ENCODE measurements at places on chromosomes 1 and 21.

DNA sequence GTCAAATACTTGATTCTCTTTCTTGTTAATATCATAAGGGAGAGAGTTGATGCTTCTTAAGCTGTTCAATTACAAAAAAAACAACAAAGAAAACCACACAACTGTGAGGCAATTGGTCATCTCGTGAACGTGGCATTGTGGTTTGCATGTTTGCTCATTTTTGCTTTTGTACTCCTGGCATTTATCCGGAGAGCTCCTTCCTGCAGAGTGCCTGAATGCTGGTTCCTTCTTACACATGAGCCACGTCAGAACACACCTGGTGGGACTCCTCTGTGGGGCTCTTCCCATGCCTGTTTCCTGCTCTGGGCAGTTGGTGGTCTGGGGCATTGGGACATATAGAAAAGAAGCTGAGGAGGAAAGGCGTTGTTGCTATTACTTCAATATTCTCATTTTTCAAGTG lies 25.7 kb downstream of the KCNK1 start:
- DNase-seq: no peak

- peak; percentile 31 for DNase-seq
These were observed 159.5 kb downstream of the SLC45A1 start for GRCh38 chr1:8477166-8477982.

DNA sequence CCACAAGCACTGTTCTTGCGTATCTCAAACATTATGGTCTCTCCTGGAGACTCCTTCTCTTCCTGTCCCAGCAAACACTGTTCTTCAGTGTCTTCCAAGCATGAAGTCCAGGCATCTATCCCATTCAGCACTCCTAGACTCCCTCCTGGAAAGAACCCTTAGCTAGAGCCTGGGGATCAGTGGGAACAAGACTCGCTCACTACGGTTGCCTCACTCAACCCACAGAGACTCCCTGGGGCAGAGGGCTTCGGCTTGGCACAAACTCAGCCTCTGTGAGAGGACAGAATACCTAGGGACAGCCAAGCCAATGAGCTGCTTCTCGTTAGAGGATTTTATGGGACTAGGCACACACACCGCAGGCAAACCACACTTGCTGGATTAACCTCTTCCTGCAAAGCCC lies 86.5 kb upstream of the IPO9 start:
- DNase-seq: no peak

- DNase-seq: no peak
These were observed 5.4 kb downstream of the FAM3B start for GRCh38 chr21:41321908-41322495.

DNA sequence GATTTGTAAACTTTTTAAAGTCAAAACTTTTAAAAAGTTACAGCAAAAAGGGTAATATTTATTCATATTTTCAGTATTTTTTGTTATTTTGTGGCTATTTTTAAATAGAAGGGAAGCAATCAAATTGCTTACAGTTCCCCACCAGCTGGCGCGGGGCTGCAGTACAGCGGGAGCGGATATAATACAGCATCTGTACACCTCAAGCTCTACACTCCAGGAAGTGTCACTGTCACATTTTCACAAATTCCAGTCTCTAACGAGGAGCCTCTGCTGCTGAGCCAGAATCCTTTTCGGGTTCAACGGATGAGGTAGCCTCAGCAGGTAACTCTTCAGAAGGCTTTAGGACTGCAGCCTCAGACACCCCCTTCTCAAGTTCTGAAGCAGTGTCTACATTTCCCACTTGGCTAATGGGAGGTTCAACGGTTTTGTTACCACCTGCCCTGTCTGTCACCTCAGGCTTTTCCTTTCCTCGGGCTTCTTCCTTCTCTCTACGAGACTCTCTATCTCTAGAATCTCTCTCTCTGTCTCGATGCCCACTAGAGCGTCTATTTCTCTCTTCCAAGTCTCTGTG lies 11.7 kb downstream of the SOD1 start:
- DNase-seq: no peak

DNA sequence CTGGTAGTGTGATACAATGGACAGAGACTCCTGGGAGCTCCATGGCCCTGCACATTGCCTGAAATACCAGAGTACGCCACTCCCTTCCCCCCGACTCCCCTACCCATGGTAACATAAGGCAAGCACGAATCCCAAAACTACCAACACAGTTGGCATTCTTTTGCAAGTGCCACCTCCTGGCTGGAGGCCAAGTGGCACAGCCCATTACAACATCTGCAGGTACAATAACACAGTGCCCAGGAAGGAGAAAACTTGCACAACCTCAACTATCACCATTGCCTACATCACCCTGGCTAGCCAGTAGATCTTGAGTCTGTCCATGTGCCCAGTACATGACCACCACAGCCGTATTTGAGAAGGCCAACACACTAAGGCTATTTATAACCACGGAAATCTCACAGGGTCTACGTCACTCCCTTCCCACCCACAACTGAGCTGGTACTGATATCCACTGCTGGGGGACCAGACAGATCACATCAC lies 11.7 kb downstream of the ADAMTS1 start:
- DNase-seq: no peak

- DNase-seq: no peak
These were observed 508.0 kb downstream of the OMA1 start for GRCh38 chr1:58038574-58038973.

GRCh38 chr21:31781737-31782136 lies 49.8 kb upstream of the SCAF4 start:
- DNase-seq: no peak

DNA sequence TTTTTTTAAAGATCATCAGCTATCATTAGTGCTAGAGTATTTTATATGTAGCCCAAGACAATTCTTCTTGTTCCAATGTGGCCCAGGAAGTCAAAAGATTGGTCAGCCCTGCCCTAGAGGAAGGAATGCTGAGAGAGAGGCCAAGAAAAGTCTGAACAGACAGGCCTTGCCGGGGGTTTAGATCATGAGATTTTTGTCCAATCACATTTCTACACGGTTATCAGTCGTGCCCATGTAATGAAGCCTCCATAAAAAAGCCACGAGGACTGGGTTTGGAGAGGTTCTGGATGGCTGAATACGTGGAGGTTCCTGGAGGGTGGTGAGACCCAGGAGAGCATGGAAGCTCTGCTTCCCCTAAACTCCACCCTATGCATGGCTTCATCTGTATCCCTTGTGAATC lies 24.3 kb upstream of the ENO1 start:
- DNase-seq: no peak

DNA sequence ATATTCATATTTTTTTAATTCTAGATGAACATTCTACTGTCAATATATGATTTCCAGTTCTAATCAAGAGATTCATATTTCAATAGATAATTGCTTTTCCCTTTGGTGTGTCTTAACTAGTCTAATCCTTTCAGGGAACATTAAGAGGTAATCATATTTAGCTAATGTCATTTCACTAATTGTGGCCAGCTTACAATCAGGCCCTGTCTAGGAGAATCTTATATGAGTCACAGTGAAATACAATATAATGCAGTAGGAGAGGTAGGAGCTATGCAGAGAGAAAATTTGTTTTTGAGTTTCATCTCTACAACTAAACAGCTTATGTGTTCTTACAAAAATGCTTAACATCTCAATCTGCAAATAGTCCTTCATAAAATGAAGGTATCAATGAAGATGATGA lies 85.9 kb downstream of the DPYD start:
- no peak for DNase-seq

DNA sequence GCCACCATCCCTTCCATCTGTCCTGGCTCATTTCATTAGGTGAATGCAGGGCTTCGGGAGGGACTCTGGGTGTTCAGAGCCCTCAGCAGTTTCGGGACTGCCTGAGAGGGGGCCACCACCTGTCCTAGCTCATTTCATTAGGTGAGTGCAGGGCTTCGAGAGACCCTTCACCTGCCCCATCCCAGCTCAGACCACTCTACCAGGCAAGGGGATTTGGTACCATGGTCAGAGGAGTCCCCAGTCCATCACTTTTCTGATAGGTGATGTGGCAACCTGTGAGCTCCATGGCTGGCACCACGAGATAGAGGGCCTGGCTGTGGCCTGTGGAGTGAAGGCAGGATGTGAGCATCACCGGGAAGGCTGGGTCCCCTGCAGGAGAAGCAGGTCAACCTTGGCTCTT lies 32.9 kb upstream of the KDM4A start:
- no peak for DNase-seq

- DNase-seq: no peak
These were observed 33.6 kb upstream of the CAMSAP2 start for GRCh38 chr1:200704986-200705500.

DNA sequence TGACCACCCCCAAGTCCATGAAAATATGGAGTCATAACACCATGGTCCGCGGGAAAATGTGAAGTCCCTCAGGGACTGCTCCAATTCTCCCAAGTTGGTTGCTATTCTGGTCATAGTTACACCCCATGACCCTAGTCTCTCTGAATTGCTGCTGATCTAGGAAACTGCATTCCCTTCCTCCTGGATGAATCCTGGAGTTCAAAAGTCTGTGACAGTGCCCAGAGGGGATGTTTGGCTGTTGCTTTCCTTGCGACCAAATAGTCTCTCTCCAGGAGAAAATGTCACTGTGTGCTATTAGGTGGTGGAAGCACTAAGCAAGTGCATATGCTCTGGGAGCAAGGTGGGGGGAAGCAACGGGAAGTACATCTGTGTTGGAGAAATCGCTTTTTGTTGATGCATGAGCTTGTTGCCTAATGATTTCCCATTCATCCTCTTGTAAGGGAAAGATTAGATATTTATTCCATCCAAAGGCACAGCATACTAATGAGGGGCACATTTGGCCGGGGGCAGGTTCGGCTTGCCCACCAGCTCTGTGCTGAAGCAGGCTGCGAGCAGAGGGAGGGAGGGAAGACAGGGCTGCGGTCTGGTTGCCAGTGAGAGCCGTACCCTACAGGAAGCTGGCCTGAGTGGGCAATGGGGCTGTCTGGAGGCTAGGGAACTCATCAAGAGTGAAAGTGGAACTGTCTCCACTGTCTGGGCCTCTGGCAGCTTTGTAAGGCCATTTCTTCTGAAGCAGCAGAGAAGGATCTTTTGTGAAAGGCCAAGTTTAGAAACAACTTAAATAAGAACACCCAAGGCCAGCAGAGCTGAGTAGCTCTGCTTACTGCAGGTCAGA lies 27.2 kb downstream of the SYT6 start:
- no peak for DNase-seq

GRCh38 chr1:109658533-109659042 lies 2.7 kb downstream of the GSTM4 start:
- DNase-seq: no peak

DNA sequence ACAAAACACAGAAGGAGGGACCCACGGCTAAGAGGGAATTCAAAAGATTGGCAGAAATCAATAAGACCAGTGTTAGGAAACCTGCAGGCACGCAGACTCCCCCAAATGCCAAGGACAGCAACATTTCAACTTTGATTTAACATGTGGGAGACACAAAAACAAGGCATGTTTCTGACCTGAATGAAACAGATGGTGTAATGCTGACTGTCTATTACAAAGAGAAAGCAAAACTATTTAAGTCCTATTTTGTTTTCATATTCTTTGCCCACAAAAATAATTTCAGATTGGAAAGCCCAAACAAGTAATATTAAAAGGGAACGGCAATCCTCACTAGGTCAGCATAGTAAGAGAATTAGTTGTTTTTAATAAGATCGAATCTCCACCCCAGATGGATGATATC lies 107.9 kb downstream of the S1PR1 start:
- DNase-seq: no peak

DNA sequence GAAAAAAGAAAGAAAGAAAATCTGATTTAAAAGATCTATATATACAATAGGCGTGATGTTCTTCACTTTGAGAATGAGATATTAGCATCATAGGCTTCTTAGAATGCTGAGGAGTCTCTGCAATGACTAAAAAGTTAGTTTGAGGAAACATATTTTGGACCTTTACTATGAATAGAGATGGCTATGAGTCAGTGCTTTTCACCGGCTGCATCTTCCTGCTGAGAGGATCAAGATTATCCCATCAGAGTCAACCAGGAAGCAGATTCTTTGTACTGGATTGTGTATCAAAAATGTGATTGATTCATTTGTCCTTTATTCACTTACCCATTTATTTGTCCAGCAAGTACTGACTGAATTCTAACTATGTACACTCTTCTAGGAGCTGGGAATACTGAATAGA lies 144.2 kb downstream of the KCNK2 start:
- no peak for DNase-seq

DNA sequence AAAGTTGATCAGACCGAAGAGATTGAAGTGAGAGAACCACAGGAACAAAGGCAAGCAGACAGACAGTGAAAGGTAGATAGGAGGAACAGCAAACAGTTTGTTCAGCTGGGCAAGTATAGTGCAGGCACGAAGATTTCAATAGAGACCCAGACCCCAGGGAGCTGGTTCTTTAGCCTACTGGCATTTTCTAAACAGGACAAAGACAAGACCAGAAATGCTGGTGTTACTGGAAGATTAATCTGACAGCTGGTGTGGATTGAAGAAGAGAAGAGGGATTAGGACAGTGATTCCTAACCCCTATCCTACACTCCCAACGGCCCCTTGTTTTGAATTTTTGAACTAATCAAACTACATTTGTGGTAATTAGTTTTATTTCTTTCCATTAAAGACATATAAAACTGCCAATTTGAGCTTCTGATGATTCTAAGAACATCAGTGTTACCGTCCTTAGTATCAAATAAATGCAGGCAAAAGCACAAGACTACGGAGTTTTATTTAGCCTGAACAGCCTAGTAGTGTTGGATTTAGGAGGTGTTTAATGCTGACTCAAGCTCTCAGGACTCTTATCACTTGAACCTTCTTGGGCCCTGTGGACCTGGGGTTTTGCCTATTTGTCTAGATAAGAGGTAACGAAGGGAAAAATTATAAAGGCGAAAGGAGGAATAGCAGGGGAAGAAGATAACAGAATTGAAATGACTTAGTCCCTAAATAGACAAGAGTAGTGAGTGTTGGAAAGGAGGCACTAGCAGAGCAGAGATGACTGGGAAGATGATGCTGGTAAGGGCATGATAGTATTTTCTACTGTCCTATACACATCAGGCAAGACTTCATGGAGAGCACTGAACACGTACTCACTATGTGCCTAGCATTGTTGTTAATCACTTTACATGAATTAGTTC lies 2.0 kb downstream of the NPL start:
- DNase-seq: no peak

DNA sequence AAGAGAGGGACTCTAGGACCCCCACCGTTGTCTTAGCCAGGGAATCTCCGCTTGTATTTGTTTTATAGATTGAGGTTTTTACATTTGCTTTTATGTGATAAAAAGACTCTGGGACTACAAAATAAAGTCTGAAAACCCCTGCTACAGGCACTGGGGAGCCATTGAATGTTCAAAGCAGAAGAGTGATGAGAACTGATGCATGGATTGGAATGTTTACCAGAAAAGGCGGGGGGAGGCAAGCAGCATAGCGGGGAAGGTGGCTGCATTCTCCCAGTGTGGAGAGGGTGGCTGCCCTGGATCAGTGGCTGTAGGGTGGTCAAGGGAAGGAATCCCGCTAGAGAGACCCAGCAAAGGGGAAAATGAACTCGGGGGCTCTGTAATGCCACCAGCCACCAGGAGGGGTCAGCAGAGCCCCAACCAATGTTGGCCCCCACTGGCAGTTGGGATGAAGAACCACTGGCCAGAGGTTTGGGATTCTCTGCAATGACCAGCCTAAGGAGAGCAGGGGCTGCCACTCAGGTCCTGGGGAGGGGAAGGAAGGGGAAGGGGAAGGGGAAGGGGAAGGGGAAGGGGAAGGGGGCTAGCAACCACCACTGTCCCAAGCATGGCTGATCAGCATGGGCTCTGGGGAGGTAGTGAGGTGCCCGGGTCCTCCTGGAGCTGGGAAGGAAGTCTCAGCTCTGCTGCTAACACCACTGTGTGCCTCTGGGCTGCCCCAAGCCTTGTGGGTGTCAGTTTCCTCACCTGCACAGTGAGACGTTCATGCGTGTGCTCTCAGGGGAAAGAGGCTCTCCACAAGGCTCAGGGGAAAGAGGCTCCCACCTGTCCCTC lies 19.2 kb upstream of the PEF1 start:
- DNase-seq: peak; percentile 3

GRCh38 chr1:197130677-197131304 lies 15.7 kb downstream of the ASPM start:
- DNase-seq: no peak
